ENCODE measurements at places on chromosomes 12 and 14. TPM values are rescaled to one million over a fixed set of nuclear protein-coding genes. Genes with fewer than 3 reads are reported as not detected.

- no peaks in the 10 kb centered on the region for H3K27me3 ChIP-seq
- no peak for DNase-seq
- H3K4me3 ChIP-seq = no peak overlapping the region
- no peaks in the 10 kb centered on the region for H3K4me1 ChIP-seq
- H3K27ac ChIP-seq = no peak overlapping the region
- no peaks in the 10 kb centered on the region for H3K36me3 ChIP-seq
Observed at GRCh38 chr14:66133666-66134065, 352.5 kb upstream of the CCDC196 start.

DNA sequence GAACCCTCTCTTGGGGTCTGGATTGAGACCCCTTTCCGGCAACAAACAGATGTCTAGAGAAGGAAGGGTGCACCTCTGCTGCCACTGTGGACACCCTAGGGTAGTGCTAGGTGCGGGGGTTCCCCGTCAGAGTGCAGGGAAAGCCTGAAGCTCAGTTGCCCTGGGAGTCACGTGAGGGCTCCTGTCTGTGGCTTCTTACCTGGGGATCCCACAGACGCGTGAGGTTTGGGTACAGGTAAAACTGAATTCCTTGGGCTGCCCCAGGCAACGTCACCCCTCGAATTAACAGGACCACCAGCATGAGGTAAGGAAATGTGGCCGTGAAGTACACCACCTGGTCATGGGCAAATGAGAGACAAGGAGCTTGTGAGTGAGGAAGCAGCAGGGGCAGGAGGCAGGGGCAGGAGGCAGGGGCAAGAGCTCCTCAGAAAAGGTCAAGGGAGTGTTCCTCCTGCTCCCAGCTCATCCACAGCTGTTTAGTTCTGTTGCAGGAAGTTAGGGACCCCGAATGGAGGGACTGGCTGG, 21.0 kb upstream of the SLC6A12 start:
- H3K27me3 ChIP-seq = peaks cover 24% of the 10 kb centered on the region
- DNase-seq = no peak
- H3K4me1 ChIP-seq = no peaks in the 10 kb centered on the region
- H3K4me3 ChIP-seq = no peak overlapping the region

GRCh38 chr14:105937253-105938054, 411.1 kb downstream of the TMEM121 start:
- no peaks in the 10 kb centered on the region for H3K27me3 ChIP-seq
- DNase-seq = no peak
- H3K36me3 ChIP-seq = no peaks in the 10 kb centered on the region
- no peaks in the 10 kb centered on the region for H3K4me1 ChIP-seq
- H3K4me3 ChIP-seq = no peak overlapping the region
- no peak overlapping the region for H3K27ac ChIP-seq

DNA sequence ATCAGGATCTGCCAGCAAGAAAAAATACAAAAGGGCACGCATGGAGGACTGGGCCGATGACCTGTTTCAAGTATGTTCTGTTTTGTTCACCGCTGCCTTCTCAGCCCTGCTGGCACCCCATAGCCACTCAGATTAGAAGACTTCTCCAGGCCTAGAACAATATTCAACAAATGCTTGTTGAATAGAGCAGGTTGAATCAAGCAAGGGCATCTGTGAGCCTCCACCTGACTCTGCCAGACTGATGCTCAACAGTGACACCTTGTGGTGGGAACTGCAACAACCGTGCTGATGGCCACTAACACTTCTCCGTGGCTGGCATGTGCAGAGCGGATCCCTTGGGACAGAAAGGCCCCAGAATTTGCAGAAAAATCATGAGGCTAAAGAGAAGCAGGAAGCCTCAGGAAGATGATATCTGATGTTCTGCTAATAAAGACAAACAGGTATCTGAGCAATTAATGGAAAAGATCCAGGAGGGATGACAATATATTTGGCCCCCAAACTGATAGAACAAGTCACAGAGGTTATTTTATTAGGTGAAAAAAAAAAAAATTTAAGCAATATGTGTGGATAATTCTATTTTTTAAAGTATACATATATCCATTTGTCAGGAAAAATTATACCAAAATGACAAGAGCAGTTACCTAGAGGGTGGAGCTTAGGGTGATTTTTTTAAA, 114.3 kb downstream of the KSR2 start:
- no peak for DNase-seq
- H3K4me1 ChIP-seq = peaks cover 8% of the 10 kb centered on the region
- 0 out of 2 replicates have a peak, but pooled peaks cover 3% of the 10 kb centered on the region for H3K27me3 ChIP-seq
- H3K4me3 ChIP-seq = no peak overlapping the region
- H3K27ac ChIP-seq = no peak overlapping the region

DNA sequence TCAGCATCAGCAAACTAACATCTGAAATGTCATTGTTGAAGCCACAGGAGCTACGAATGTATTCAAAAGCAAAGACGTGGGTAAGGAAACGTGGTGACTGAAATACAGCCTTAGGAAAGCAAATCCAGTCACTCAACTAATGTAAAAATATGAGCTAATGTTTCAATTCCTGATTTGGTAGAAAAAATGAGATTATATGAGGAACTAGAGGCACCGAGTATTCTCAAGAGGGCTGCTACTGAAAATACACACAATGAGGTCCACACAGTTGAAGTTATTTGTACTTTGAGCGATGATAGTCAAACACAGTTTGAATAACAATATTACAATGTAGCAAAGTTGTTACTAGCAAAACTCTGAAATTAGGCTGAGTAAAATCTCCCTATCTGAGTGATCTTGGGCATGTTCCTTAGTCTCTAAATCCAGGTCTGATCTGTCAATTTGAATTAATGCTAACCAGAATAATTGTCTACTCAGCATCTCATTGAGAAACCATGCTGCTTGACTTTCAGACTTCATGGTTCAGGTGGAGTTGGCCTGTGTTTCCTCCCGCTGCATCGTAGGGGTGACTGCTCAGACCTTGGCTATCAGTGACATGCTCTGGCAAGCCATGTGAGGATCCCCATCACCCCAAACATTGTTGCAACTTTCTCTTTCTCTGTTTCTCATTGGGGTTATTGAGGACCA, 467.1 kb upstream of the SOX5 start:
- no peak overlapping the region for H3K4me3 ChIP-seq
- no peaks in the 10 kb centered on the region for H3K4me1 ChIP-seq
- H3K36me3 ChIP-seq = no peaks in the 10 kb centered on the region
- DNase-seq = no peak

- no peaks in the 10 kb centered on the region for H3K27me3 ChIP-seq
- H3K4me1 ChIP-seq = no peaks in the 10 kb centered on the region
- no peak overlapping the region for H3K27ac ChIP-seq
- H3K36me3 ChIP-seq = no peaks in the 10 kb centered on the region
- H3K4me3 ChIP-seq = no peak overlapping the region
Observed at GRCh38 chr12:22600181-22600580, 24.8 kb upstream of the ETNK1 start.

DNA sequence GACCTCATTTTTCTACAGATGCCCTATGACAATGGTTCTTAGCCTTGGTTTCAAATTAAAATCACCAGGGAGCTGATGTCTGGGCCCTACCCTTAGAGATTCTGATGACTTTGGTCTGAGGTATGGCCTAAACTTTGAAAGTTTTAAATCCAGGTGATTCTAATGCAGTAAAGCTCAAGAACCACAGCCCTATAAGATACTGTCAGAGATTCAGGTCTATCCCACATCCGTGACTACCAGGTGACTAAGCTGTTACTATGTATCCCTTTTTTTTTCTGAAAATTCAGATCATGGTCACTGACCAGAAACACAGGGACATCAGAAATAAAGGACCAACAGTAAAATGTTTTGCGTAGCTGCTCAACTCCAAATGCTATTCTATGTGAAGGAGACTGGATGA, 148.8 kb upstream of the BMP4 start:
- H3K4me1 ChIP-seq = peaks cover 40% of the 10 kb centered on the region
- no peak for DNase-seq
- no peak overlapping the region for H3K27ac ChIP-seq
- no peaks in the 10 kb centered on the region for H3K27me3 ChIP-seq
- no peaks in the 10 kb centered on the region for H3K36me3 ChIP-seq

DNA sequence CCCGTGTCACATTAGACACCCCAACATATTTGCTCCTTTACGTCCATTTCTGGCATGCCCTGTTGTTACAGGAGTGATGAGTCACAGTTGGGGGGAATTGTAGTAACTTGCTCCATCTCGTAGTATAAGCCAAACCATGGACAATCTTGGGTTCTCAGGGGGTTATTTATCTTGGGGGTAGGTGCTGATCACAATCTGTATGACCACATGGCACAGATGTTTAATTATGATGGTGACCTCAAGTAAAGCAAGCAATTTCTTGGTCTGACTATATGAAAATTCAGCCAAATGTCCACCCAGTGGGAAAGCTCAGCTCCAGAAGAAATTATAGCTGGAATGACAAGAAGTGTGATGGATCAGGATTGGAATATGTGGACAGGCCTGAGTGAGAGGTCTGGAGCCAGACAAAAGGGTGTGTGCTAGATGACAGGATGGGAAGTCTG, 32.1 kb upstream of the STON2 start:
- peaks cover 33% of the 10 kb centered on the region for H3K27me3 ChIP-seq
- H3K4me1 ChIP-seq = peaks cover 13% of the 10 kb centered on the region
- no peak for DNase-seq
- H3K36me3 ChIP-seq = no peaks in the 10 kb centered on the region
- H3K27ac ChIP-seq = no peak overlapping the region
- no peak overlapping the region for H3K4me3 ChIP-seq

GRCh38 chr14:24329736-24330135, 5.1 kb downstream of the ADCY4 start:
- DNase-seq = no peak
- H3K4me3 ChIP-seq = no peak overlapping the region
- H3K4me1 ChIP-seq = peaks cover 7% of the 10 kb centered on the region
- no peak overlapping the region for H3K27ac ChIP-seq
- no peaks in the 10 kb centered on the region for H3K36me3 ChIP-seq
- no peaks in the 10 kb centered on the region for H3K27me3 ChIP-seq

DNA sequence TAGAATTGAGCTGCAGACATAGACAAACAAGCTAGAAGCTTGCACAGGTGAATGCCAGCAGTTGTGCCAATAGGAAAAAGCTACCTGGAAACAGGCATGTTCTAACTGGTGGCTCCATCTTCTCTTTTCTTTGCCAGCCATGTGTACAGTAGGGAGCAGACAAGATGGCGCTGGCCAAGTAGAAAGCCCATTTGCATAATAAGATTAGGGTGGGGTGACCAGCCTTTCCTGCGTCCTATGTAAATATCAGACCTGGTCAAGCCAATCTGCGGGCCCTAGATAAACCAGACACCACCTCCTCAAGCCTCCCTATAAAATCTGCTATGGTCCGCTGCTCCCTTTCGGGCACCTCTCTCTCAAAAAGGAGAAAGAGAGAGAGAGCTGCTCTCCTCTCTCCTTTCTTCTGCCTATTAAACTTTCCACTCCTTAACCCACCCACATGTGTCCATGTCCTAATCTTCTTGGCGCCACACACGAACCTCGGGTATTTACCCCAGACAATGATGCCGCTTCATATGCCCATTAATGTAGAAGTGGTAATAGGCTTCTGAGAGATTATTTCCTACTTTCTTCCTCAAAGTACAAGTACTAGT, 201.0 kb downstream of the SLC25A21 start:
- H3K27me3 ChIP-seq = no peaks in the 10 kb centered on the region
- DNase-seq = no peak
- no peak overlapping the region for H3K27ac ChIP-seq
- peaks cover 35% of the 10 kb centered on the region for H3K4me1 ChIP-seq
- no peak overlapping the region for H3K4me3 ChIP-seq
- H3K36me3 ChIP-seq = no peaks in the 10 kb centered on the region

DNA sequence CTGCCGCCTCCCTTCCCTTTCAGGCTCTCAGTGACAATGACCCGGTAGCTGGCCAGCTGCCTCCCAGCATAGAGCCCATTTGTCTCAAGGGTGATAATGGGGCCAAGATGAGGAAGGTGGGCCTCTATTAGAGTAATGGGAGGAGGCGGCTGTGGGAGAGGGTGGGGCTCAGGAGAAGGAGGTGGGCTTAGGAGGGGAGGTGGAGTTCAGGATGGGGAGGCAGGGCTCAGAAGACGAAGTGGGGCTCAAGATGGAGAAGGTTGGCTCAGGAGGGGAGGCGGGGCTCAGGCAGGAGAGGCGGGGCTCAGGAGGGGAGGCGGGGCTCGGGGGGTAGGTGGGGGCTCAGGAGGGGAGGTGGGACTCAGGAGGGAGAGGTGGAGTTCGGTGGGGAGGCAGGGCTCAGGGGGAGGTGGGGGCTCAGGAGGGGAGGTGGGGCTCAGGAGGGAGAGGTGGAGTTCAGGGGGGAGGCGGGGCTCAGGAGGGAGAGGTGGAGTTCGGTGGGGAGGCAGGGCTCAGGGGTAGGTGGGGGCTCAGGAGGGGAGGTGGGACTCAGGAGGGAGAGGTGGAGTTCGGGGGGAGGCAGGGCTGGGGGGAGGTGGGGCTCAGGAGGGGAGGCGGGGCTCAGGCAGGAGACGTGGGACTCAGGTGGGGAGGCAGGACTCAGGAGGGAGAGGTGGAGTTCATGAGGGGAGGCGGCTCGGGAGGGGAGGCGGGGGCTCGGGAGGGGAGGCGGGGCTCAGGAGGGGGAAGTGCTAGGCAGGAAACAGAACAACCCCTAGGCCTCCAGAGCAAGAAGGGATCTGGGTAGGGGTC, 36.8 kb downstream of the IQSEC3 start:
- H3K4me3 ChIP-seq = no peak overlapping the region
- H3K4me1 ChIP-seq = no peaks in the 10 kb centered on the region
- peaks cover 57% of the 10 kb centered on the region for H3K27me3 ChIP-seq
- DNase-seq = no peak
- H3K27ac ChIP-seq = no peak overlapping the region

- no peaks in the 10 kb centered on the region for H3K36me3 ChIP-seq
- H3K4me1 ChIP-seq = no peaks in the 10 kb centered on the region
- no peak overlapping the region for H3K4me3 ChIP-seq
- DNase-seq = no peak
- no peaks in the 10 kb centered on the region for H3K27me3 ChIP-seq
Observed at GRCh38 chr14:101220921-101221510, 317.5 kb upstream of the RTL1 start.

- no peak overlapping the region for H3K27ac ChIP-seq
- no peaks in the 10 kb centered on the region for H3K4me1 ChIP-seq
- H3K4me3 ChIP-seq = no peak overlapping the region
- H3K36me3 ChIP-seq = no peaks in the 10 kb centered on the region
- DNase-seq = no peak
- no peaks in the 10 kb centered on the region for H3K27me3 ChIP-seq
Observed at GRCh38 chr14:60266021-60266937, 17.3 kb downstream of the PPM1A start.

GRCh38 chr14:30966415-30967363, 58.8 kb upstream of the AP4S1 start:
- DNase-seq = peak; percentile 80
- no peaks in the 10 kb centered on the region for H3K27me3 ChIP-seq
- no peak overlapping the region for H3K4me3 ChIP-seq
- peaks cover 13% of the 10 kb centered on the region for H3K36me3 ChIP-seq
- H3K4me1 ChIP-seq = peaks cover 13% of the 10 kb centered on the region

- no peak for DNase-seq
- H3K4me1 ChIP-seq = peaks cover 6% of the 10 kb centered on the region
- no peaks in the 10 kb centered on the region for H3K27me3 ChIP-seq
- H3K27ac ChIP-seq = no peak overlapping the region
- H3K4me3 ChIP-seq = no peak overlapping the region
- H3K36me3 ChIP-seq = no peaks in the 10 kb centered on the region
Observed at GRCh38 chr14:104739546-104740516, 13.1 kb upstream of the SIVA1 start.

- no peaks in the 10 kb centered on the region for H3K36me3 ChIP-seq
- no peak overlapping the region for H3K27ac ChIP-seq
- no peaks in the 10 kb centered on the region for H3K4me1 ChIP-seq
- no peaks in the 10 kb centered on the region for H3K27me3 ChIP-seq
- no peak for DNase-seq
- H3K4me3 ChIP-seq = no peak overlapping the region
Observed at GRCh38 chr14:30142216-30142615, 214.6 kb upstream of the PRKD1 start.

The LMNTD1 gene
- total RNA-seq = 1.9 TPM

The UNC79 gene
- total RNA-seq = 0.13 TPM

The KRT72 gene
- not detected for total RNA-seq

The BEGAIN gene
- not detected for total RNA-seq

The TMEM179 gene
- total RNA-seq = not detected

The IL26 gene
- total RNA-seq = not detected

The ATG101 gene
- 115 TPM for total RNA-seq

The HELB gene
- total RNA-seq = 2.3 TPM

The ADAMTS20 gene
- not detected for total RNA-seq
